ENCODE measurements at places on chromosomes 7 and 10.

DNA sequence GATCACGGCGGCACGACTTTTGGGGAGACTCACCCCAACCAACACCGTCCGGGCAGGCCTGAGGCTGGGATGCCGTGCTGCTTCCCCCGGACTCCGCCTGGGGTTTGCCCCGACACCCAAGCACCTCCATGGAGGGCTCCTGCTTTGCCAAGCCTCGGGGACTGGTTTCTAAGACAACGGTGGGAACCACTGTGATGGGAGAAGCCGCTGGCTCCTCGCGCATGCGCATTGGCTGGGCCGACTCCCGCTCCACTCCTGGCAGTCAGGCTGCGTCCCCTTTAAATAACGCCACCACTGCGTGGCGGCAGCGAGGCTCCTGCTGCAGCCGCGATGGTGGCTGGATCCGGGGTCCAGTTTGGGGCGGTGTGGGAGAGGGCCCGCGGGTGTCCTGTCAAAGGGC, 201.0 kb downstream of the ZNF716 start:
- no peak for DNase-seq

DNA sequence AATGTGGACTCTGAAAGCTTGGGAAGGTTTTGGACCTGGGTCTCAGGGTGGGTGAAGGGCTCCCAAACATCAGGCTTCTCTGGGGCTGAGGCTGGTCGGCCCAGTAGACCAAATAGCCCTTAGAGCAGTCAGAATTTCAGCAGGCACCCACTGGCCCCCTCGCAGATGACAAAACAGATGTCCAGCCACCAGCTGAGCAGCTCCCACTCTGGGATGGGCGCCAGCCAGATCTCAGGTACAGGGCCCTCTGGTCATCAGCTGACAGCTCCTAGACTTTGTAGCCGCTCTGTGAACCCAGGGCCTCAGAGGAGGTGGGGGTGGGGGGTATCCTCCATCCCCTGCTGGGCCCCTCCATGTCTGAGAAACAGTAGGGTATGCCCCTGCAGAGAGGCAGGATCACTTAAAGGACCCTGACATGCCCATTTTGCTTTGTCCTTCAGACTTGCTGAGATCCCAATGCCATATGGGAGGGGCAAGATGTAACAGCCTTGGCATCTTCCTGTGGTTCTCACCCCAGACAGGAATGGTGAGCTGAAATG, 26.5 kb downstream of the HSPA12A start:
- no peak for DNase-seq

DNA sequence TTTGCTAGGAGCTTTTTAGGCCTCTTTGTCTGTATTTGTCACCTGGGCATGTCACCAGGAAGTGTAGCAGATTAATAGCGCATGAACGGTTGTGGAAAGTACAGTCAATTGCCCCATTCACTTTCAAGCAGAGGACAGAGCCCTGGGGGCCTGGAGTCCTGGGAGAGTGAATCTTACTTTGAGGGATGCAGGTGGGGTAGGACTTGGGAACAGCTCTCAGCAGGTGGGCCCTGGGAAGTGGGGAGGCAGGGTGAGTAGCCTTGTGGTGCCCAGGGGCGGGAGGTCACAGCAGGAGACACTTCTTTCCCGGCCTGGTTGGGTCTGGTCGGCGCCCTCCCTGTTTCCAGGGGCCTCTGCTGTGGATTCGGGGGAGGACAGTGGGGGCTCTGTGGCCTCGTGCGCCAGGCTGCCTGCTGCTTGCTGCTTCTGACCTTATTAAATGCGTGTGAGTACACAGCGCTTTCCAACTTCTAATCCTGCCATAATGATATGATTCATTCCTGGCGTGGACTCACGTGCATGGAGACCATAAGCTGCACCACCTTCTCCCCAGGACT, 51.6 kb upstream of the AQP1 start:
- no peak for DNase-seq

- no peak for DNase-seq
These were observed 39.2 kb upstream of the GSAP start for GRCh38 chr7:77455321-77455720.

DNA sequence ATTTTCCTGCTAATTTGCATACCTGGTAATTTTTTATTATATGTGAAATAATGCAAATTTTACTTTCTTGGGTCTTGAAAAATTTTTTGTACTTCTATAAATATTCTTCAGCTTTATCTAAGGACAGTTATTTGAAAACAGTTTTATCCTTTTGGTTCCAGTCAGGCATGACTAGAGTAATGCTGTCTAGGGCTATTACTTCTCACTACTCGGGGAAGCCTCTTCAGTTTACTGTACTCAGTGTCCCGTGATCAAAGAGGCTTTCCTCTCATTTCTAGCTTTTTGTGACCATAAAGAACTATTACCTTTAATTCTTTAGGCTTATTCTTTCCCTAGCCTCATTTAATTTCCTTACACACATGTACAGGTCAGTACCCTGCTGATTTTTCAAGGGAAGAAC, 153.8 kb upstream of the HDAC9 start:
- no peak for DNase-seq

GRCh38 chr10:95350219-95350829, 59.5 kb upstream of the PDLIM1 start:
- DNase-seq = no peak

- DNase-seq = no peak
These were observed at the start of gene MNX1 for GRCh38 chr7:157010588-157011332. Gene MNX1 (minus strand): TSS chr7:157010663. CDS start chr7:157010350, 313 bp downstream.

GRCh38 chr7:35513828-35514227, 181.1 kb downstream of the HERPUD2 start:
- no peak for DNase-seq

- DNase-seq = no peak
These were observed 2.2 kb upstream of the GTF2I start for GRCh38 chr7:74655324-74655723.

GRCh38 chr10:15735763-15736162, 16.0 kb upstream of the ITGA8 start:
- no peak for DNase-seq

GRCh38 chr7:6078548-6078947, 47.4 kb downstream of the ANKRD61 start:
- no peak for DNase-seq

- DNase-seq = no peak
These were observed 36.3 kb downstream of the SUFU start for GRCh38 chr10:102540023-102540422.

GRCh38 chr10:97597778-97598177, 8.3 kb downstream of the C10orf62 start:
- DNase-seq = no peak

- DNase-seq = no peak
These were observed 56.7 kb upstream of the EBF3 start for GRCh38 chr10:130020651-130021382.

- no peak for DNase-seq
These were observed 137.1 kb downstream of the CHCHD3 start for GRCh38 chr7:132944774-132945173.

- no peak for DNase-seq
These were observed 257.2 kb upstream of the GLI3 start for GRCh38 chr7:42494199-42494710.

GRCh38 chr10:77971804-77972144, 45.2 kb upstream of the DLG5 start:
- no peak for DNase-seq

GRCh38 chr7:32243687-32244290, 173.6 kb upstream of the PDE1C start:
- no peak for DNase-seq

DNA sequence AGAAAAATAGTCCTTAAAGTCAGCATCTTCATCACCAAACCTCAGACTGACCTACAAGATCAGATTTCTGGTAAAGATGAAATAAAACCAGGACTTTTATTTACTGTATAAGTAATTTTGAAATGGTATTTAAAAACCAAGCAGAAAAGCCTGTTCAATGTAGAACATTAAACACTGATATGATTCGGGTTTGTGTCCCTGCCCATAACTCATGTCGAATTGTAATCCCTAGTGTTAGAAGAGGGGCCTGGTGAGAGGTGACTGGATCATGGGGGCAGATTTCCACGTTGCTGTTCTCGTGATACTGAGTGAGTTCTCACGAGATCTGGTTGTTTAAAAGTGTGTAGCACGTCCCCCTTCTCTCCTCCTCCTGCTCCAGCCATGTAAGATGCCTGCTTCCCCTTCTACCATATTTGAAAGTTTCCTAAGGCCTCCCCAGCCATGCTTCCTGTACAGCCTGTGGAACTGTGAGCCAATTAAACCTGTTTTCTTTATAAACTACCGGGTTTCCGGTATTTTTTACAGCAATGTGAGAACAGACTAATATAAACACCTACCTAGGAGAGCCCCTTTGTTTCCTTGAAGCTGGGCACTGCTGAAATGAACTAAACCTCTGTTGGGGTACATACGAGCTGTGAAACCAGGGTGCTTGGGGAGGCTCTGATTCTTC, 120.1 kb downstream of the KMT2E start:
- DNase-seq = no peak

GRCh38 chr7:9091282-9091681, 657.9 kb downstream of the NXPH1 start:
- no peak for DNase-seq

GRCh38 chr7:150818971-150819370, 18.4 kb downstream of the TMEM176A start:
- no peak for DNase-seq

GRCh38 chr7:18849130-18849529, 268.3 kb downstream of the TWIST1 start:
- no peak for DNase-seq

DNA sequence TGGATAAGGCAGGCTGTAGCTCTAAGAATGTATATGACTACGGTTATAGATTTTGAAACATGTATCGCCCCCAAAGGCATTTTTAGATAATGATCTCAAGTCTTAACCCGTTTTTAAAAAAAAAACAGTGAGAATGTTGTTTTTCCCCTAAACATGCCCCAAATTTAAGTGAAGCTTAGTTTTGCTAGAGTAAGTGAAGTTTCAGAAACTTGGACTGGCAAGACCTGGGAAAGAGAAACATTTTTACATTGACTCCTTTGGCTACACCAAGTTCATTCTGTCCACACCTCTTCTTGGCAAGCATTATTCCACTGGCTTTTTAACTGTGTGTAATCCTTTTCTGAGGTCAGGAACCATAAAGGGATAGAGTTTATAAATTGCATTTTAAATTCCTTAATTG, 216.7 kb upstream of the CELF2 start:
- no peak for DNase-seq

DNA sequence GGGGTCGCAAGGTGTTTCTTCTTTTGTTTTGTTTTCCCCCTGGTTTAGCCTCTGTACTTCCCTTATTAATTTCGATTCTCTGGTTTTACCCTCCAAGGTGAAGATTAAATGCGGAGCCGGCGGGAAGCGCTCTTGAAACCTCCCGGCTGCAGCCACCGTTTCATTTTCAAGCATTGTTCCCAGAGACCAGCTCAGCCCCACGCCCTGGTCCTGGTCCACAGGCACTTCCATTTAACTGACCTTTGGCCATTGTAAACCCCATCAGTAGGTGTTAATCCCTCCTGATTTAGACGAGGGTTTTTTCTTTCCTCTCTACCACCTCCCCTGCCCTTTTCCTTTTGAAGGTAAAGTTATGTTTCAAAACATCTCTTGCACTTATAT, 39.2 kb upstream of the ENO4 start:
- DNase-seq = no peak

GRCh38 chr10:69769395-69769992, 32.2 kb upstream of the COL13A1 start:
- no peak for DNase-seq

GRCh38 chr10:123019941-123020703, 11.3 kb downstream of the ACADSB start:
- DNase-seq = no peak

- no peak for DNase-seq
These were observed 22.1 kb upstream of the AOAH start for GRCh38 chr7:36746347-36746746.

DNA sequence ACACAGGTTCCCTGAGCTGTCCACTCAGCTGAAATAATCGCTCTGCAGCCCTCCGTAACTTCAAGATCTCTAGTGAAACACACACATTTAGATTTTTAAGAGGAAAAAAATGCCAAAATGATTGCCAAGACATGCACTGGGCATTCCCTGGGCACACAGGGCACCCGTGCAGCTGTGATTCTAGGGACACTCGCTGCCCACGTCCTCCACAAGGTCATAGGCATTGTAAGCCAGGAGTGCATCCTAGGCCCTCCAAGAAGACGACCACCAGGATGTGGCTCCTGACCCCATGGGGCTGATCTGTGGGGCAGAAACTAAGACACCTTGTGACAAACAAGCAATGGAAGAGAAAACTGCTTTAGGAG, 563.3 kb downstream of the PTPRN2 start:
- DNase-seq = no peak

GRCh38 chr7:108454674-108455550, 1.3 kb downstream of the NRCAM start:
- DNase-seq = no peak

DNA sequence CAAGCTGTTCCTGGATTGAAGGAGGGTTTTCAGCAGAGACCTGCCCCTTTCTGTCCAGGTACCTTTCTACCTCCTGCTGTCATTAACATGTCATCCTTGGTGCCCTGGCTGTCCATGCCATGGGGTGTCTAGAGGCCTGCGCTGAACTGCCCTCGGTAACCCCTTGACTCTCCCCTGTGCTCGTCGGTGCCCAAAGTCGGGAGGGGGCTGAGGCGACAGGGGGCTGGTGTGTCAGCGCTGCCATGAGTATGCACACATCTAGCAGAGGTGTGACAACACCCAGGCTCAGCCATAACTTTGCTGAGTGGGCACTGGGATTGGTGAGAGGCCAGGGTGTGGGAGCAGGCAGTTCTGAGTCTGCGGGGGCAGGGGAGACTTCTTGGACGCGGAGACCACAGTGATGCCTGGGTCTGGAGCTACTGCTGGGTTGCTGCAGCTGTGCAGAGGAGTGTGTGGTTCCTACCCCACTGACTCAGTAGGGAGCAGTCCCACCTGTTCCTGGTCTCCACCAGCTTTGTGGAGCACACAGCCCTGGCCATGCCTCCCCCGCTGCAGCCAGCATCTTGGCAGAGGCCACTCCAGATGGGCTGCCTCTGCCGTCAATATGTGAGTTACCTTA, 376.2 kb upstream of the SEMA3C start:
- no peak for DNase-seq

GRCh38 chr7:126635545-126635944, 617.2 kb downstream of the GRM8 start:
- DNase-seq = no peak

DNA sequence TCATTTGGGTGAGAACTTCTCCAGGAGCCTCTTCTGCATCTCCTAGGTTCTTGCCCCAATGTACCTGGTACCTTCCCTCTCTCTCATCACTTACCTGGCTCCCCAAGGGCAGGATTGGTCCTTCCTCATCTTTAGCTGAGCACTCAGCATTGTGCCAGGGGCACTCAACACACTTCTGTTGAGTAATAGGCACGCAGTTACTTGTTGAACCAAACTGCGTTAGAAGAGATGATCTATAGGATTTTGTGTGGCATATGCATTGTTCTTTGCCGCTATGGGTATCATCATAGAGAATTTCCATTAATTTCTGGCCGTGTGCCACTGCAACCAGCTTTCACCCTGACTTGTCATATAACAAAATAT, 16.4 kb downstream of the TBXAS1 start:
- no peak for DNase-seq

- no peak for DNase-seq
These were observed 31.8 kb upstream of the LSM8 start for GRCh38 chr7:118152149-118152548.

GRCh38 chr10:61897671-61898434, 3.6 kb upstream of the ARID5B start:
- no peak for DNase-seq

- no peak for DNase-seq
These were observed 70.3 kb downstream of the WDR37 start for GRCh38 chr10:1126461-1126860.

- DNase-seq = no peak
These were observed 79.6 kb upstream of the LRRC4 start for GRCh38 chr7:128110641-128111364.
